ENCODE measurements at places on chromosomes 11 and 22.

DNA sequence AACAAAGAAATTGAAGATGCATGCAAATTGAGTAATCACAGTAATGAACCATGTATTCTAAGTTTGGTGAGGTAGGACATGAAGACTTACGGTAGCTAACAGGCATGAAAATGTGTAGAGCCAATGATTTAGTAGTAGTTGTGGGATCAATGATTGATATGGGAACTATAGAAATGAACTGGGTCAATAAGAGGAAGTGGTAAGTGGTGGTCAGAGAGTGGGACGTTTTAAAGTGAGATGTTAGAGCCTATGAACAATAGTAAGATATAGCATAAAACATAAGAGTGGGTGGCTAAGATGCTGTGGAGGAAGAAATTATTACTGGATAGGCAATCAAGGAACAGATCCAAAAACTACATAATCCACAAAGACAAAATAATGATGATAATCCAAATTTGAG is 45.0 kb downstream of the DLG2 start:
- no peak for DNase-seq

DNA sequence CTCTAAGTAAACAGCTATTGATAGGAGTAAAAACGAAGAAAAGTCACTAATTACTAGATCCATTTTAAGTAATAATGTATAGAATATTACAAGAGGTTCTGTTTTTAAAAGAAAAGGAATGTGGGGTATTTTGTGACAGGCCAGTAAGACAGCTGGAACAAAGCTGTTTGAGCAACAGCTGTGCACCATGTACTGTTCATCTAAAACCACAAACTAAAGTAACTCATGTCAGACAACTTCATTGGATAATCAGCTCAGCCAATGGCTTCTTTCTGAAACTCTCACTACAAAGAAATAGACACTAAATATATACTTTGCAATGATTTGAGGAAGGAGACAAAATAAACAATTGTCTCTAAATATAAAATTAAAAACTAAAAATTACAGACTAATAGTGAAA is 16.1 kb downstream of the RRAS2 start:
- DNase-seq, result no peak

DNA sequence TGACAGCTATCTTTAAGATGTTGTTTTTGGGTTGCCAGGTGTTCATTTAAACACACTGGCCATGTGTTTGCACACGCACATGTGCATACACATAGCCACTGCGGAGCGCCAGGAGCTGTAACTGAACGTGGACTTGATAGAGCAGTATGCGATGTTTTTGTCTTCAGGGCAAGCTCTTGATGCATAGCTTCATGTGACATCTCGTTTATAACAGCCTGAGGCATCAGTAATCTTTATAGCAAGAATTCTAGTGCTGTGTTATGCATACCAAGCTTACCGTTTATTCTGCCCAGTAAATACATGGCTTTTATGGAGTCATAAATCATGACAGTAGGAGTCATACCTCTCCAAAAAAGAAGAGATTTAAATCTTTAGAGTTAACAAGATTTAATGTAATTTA is 87.0 kb downstream of the ATXN10 start:
- DNase-seq, result no peak

DNA sequence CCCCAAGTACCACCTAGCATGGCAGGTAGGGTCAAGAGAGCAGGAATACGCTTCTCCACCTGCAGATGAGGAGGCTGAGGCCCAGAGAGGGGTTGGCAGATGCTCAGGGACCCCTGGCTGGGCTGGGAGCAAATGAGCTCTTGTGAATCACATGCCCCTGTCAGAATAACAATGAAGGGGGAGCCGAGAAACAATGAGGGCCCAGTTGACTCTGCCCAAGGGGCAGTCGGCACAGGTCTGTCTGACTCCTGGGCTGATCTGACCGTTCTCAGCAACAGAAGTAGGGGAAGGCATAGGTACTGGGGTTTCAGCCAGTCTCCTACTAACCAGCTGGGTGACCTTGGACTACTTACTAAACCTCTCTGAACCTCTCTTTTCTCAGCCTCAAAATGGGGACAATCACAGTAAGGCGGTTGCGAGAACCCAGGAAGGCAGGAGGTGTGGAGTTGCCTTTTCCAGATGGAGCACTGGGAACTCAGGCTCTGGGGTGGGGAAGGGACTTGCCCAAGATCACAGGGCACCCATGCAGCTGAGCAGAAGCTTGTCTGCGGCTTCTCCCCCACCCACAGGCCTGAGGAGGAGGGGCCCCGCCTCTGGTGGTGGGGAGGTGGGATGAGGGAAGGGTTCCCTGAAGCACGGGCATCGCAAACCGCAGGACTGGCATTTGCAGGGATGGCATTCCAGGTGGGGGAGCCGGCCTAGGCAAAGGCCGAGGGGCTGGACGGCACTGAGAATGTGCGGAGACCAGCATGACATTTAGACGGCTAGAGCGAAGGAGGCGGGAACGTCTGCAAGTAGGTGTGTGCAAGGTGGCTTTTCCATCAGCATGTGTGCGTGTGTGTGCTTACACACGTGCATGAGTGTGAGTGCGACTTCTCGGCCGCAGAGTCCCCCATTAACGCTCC is 163.0 kb downstream of the MN1 start:
- DNase-seq, result no peak

- DNase-seq, result no peak
Observed at GRCh38 chr11:112689851-112690250, 271.4 kb upstream of the NCAM1 start.

- no peak for DNase-seq
Observed at GRCh38 chr11:70913715-70914231, 338.6 kb downstream of the SHANK2 start.

DNA sequence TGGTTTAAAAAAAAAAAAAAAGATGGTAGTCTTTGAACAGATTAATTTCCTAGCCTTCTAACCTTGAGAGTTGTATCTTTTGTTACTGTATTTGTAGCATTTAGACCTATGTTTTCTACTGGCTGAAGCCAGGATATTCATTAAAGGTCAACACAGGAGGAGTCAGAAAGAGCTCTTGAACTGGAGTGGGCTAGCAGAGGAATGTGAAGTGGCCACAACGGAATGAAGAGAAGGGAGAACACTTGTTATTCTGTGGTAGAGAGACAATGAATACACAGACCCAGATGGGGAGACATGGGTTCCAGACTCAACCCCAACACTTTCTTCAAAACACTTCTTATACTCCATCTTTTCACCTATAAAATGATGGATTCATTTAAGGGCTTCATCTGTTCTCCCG is 88.1 kb downstream of the RELT start:
- DNase-seq, result no peak

DNA sequence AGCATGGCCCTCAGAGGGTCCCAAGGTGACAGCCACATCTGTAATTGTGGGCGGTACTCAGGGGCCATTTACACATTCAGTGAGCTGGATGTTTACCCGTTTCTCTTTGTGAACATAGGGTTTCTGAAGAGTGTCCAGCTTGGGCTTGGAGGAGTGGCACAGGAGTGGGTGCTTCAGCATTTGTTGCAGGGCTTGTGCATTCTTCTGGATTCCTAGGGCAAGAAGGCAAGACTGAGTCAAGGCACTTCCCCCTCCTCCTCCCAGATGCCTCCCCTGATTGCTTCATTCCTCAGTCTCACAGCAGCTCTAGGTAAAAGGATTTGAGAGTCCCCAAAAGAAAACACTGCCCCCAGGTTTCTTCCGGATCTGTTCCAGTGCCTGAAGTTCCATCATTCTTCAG is 95.4 kb downstream of the RNF169 start:
- DNase-seq, result no peak

GRCh38 chr22:19291218-19291579 is 320 bp downstream of the CLTCL1 start:
- DNase-seq, result no peak

DNA sequence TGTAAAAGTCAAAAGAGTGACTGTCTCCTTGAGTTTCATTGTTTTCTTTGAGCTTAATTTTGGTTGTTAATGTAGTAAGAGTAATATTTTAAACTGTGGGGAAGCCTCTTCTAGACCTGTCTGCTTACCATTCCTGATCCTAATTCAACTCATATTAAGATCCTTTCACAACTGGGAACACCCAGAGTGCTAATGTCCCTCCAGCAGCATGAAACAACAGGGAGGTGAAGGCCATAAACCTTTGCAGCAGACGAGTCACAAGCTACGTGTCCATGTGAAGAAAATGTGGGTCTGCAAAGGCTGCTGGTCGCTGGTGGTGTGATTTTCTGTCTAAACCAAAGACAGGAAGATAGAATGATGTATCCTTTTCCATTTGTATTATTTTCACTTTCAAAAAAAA is 152.5 kb downstream of the ETS1 start:
- no peak for DNase-seq

DNA sequence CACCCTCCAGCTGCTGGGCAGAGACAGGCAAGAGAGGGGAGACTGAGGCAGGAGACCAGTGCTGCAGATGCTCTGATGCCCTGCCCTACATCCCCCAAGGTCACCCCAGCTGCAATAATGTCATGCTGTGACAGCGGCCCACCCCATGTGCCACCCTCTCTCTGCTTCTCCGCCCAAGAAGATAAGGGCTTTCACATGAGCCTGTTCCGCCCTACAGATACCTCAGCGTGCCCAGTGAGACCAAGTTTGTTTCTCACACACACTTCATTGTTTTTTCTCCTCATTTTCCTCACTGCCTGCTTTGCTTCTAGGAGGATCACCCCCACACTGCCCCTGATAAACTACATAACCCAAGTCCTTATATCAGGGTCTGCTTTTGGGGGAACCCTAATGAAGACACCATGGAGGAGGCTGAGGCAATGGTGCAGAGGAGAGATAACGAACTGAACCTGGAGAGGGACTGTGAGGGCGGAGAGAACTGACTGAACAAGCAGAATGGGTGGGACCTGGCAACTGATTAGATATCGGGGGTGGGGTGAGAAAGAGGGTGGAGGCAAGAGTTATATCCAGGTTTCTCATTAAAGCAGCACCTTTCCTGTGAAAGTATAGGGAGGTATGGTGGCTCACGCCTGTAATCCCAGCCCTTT is 37.5 kb upstream of the TSKU start:
- DNase-seq, result no peak

DNA sequence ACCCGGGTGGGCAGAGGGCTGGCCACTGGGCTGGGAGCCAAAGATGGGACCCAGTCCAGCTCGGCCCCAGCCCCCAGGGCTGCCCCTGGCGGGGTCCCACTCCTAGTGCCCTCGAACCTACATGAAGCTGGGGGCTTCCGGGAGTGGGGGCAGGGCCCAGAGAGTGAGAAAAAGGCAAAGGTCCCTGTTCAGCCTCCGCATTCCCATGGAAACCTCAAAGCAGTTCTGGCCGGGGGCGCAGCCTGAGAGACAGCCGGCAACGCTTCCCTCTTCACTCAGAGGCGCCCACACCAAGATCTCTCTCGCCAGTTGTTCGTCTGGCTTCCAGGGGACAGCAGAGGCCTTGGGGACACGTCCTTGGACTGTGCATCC is 22.4 kb upstream of the ARHGAP8 start:
- DNase-seq, result no peak

DNA sequence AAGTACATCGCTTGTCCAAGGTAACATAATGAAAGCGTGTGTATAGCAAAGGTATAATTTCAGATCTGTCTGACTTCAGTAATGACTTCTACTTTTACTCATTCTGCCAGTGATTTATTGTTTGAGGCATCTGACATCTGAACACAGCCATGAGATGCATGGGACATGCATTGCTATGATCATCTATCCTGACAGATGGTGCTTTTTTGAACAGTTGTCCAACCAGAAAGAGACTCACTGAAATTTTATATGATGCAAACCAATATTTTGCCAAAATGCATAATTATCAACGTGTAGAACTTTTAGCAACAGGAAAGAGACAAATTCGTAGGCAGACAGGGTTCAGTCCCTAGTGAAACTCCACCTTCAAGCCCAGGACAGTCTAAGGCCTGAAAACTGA is 19.6 kb downstream of the OR5M3 start:
- no peak for DNase-seq

- no peak for DNase-seq
Observed at GRCh38 chr11:85946221-85946620, 91.0 kb downstream of the CCDC83 start.

GRCh38 chr11:67466367-67466766 is 2.7 kb downstream of the TMEM134 start:
- no peak for DNase-seq

DNA sequence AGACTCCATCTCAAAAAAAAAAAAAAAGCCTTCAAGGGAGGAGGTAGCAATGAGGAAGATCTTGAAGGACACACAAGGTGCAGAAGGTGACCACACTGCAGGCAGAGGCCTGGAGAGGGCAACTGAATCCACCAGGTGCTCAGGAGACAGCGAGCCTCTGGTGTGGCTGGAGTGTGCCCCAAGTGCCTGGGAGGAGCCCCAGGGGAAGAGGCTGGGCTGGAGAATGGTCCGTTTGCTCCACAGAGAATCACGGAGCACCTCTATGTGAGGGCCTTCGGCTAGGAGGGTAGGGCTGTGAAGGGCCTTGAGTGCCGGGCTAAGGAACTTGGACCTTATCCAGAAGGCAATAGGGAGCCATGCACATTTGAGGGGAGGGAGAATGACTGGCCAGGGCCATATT is 50.3 kb downstream of the ARRB1 start:
- DNase-seq, result no peak

DNA sequence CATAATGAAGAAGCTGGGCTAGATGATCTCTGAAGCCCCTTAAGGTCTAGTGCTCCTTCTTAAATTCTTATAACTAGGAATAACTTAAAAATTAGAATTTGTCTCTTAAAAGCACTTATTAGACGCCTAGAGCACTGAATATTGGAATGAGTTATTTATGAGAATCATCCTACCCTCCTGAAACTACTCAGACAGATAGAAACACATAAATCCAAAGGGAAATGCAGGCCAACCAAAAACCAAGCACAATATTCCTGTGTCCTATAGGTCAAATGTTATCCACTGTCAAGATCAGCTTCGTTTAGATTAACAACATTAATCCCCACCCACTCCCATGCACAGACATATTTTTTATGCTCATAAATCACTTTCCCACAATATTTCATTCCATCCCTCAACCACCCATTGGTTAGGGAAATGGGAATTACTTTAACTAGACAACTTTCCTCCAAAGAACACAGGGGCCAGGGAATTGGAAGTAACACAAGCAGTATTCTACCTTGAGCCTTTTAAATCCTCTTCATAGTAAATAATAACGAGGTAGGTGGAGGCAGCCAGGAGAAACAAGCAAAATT is 87.1 kb downstream of the CD44 start:
- DNase-seq, result no peak

GRCh38 chr22:44539467-44540063 is 41.5 kb upstream of the RTL6 start:
- no peak for DNase-seq

GRCh38 chr11:117183724-117184349 is 5.3 kb downstream of the SIDT2 start:
- DNase-seq, result no peak

GRCh38 chr11:127997594-127997993 is 589.8 kb downstream of the ETS1 start:
- DNase-seq, result no peak

GRCh38 chr11:132671851-132672370 is 860.4 kb downstream of the OPCML start:
- DNase-seq, result no peak

DNA sequence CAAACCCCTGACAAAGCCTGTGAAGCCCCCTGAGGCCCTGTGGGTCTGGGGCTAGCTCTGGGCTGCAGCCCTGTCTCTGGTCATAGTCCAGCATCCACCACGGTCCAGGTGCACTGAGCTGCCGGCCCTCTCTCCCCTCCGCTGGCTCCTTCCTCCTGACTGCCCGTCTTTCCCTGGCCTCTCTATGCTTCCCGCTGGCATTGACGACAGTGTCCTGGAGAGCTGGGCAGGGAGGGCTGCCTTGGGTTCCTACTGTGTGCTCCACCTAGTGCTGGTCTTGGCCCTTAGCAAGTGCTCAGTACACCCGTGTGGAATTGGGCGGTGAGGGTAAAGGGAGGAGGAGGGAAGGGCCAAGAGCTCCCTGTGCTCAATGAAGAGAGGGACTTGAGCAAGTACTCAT is 868 bp upstream of the MYEOV start:
- DNase-seq, result no peak

- DNase-seq, result no peak
Observed at GRCh38 chr22:17957204-17957603, 67.2 kb downstream of the MICAL3 start.

All from stimulated activated CD8-positive, alpha-beta memory T cell treated with anti-CD3 and anti-CD28 coated beads, Interleukin-7, amount 100 ng/mL, for 24 hours (primary cell).